IPS-NIHi11 (cell line): ENCODE measurements at places on chromosomes 11 and 22.

GRCh38 chr11:46339816-46340215 is 7.4 kb upstream of the DGKZ start:
- no peak for DNase-seq

- DNase-seq: no peak
Observed at GRCh38 chr22:17412232-17412631, 43.0 kb downstream of the CECR2 start.

GRCh38 chr11:129503646-129504045 is 128.0 kb downstream of the BARX2 start:
- no peak for DNase-seq

GRCh38 chr11:110453684-110454354 is 24.1 kb downstream of the FDX1 start:
- DNase-seq: no peak

- DNase-seq: peak; percentile 57
Observed at GRCh38 chr11:124195189-124195734, 12.1 kb downstream of the OR10D3 start.

DNA sequence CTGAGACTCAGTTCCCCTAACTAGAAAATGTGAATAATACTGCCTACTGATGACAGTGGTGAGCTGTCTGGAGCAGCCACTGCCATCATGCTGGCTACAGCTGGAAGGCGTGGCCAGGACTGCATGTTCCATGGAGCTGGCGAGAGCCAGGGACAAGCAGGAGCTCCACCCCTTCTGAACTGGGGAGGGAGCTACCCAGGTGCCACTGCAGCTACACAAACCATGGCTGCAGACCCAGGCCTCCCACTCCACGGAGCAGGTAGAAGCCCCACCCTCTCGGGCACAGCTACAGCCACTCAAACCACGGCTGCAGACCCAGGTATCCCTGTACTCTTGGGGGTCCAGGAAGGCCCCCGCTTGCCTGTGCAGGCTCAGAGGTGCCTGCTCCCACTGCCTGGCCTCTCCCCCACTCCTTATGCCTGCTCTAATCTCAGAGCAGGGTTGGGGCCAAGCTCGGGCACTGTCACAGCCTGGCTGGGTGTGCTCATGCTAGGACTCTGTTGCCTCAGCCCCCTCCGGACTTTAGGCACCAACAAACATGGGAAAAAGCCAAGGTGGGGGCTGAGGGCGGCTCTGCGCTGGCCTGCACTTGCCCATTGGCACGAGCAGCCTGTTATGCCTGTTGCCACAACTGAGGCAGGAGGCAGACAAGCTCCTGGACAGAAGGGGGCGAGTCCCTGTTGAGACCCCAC is 51.7 kb downstream of the RAB30 start:
- no peak for DNase-seq

GRCh38 chr22:37508431-37508992 is 10.7 kb downstream of the CARD10 start:
- DNase-seq: no peak

DNA sequence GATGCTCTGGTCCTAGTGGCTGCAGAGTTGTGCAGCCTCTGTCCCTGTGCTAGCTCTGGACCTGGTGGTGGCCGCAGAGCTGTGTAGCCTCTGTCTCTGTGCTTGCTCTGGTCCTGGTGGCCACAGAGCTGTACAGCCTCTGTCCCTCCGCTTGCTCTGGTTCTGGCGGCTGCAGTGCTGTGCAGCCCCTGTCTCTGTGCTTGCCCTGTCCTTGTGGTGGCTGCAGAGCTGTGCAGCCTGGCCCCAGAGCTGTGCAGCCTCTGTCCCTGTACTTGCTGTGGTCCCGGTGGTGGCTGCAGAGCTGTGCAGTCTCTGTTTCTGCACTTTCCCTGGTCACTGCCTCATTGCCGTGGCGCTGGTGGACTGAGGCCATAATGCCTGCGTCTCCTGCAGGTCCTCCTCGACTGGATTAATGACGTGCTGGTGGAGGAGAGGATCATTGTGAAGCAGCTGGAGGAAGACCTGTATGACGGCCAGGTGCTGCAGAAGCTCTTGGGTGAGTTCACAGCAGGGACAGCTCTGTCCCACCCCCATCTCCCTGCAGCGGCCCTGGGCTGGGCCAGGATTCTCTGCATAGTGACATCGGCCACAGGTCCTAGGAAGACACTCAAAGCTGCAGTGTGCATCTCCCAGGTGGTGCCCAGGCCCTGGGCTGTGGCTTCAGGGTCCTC is 61.9 kb upstream of the PARVG start:
- DNase-seq: no peak

DNA sequence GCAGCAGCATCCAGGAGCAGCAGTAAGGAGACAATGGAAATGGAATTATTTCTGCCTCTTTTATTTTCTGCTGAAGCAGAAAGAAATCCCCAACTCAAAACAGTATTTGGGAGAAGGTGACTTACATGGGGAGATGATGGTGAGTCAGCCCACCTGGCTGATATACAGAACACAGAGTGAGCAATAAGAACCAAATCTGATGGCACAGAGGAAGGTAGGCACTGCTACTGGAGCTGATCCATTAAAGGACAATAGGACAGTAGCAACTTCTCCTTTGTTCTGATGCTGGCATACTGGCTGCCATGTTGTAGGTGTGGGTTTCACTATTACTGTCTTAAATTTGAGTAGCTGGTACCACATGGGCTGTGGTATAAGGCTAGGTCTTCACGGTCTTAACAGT is 45.2 kb downstream of the CLPB start:
- no peak for DNase-seq

GRCh38 chr11:58028687-58029411 is 1.9 kb upstream of the OR6Q1 start:
- no peak for DNase-seq

DNA sequence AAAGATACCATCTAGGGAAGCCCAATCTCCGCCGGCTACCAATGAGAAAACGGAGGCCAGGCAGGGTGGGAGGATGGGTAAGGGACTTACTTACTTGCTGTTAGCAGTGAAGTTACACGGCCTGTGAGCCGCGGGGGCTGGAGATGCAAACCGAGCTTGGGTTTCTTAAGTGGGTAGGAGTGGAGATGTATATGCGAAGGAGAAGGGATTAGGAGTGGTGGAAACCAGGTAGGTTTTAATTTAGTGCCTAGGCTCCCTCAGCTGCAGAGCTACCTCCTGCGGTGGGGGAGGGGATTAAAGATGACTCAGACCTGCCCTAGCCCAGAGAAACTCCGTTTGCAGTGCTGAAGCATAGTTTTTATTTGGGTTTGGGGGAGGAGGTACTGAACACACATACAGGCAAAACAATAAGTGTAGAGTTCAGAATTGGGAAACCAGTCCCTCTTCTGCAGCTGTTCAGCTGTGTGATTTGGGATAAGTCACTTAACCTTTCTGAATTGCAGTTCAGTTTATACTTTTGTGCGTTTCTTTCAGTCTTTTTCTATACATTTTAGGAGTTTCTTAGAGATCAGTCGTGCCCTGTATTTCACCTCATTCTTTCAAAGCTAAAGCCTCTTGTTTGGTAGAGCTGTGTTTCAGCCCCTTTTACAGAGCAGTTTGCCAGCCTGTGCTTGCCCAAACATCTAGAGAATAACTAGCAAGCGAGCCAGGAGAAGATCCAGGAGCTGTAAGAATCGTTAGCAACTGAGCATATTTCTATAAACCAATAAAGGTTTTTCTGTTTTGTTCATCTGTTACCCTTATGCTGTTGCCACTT is 596 bp upstream of the TNRC6B start:
- DNase-seq: peak; percentile 55

GRCh38 chr11:83153764-83154163 is 3.2 kb upstream of the PCF11 start:
- DNase-seq: no peak

DNA sequence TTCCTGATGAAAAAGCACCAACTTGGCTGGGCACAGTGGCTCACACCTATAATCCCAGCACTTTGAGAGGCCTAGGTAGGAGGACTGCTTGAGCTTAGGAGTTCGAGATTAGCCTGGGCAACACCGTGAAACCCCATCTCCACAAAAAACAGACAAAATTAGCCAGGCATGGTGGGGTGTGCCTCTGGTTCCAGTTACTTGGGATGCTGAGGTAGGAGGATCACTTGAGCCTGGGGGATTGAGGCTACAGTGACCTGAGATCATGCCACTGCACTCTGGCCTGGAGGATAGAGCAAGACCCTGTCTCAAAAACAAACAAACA is 3.0 kb downstream of the HPS4 start:
- DNase-seq: no peak

DNA sequence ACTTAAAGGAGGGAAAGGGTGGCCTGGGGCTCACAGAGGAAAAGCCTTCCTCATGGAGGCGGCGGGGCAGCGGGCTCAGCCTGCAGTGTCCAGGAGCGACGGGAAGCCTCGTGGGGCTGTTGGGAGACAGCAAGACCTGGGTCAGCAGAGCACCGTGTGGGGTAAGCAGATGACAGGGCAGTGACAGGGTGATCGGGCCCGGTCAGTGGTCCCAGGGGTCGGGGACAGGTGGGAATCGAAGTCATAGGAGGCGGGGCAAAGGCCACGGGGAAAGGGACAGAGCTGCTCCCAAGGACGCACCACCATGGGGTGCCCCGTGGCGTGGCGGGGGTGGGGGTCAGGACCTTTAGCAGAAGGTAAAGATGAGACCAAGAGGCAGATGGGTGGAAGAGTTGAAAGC is 49.8 kb downstream of the CDKN1C start:
- no peak for DNase-seq

DNA sequence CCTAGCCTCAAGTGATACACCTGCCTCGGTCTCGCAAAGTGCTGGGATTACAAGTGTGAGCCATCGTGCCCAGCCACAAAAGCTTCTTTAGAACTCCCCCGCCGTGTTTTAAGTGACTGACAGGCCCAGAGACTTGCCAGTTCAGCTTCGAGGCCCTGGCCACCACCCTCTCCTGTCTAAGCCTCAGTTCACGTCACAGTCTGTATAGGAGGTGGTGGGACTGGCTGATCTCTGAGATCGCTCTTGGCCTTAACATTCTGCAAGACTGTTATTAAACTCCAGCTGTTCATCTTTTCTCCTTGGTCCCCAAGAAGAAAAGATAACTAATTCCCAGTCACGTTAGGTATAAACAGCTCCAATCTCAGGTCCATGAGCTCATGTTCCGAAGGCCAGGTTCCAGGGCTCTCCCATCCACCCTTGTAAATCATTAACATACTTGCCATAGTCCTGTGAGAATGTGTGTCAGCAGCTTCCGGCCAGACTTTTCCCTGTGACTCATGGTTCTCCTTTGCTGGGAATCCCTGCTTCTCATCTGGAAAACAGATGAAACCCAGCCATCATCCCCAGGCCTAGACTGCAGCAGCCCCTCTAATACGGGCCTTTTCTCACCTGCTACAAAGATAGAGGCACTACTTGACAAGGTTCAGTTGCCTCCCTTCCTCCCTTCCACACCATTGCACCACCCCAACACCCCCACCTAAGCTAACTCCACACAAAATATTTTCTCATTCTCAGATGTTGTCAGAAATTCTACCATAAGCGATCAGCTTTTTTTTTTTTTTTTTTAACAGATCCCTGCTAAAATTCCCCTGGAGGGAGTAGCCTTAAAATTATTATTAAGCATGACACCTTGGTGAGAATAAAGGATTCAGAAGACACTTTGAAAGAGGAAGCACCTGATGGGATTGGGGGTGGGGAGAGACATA is 5.6 kb upstream of the KIAA0930 start:
- no peak for DNase-seq

GRCh38 chr11:99968336-99968735 is 718.8 kb upstream of the ARHGAP42 start:
- DNase-seq: no peak

DNA sequence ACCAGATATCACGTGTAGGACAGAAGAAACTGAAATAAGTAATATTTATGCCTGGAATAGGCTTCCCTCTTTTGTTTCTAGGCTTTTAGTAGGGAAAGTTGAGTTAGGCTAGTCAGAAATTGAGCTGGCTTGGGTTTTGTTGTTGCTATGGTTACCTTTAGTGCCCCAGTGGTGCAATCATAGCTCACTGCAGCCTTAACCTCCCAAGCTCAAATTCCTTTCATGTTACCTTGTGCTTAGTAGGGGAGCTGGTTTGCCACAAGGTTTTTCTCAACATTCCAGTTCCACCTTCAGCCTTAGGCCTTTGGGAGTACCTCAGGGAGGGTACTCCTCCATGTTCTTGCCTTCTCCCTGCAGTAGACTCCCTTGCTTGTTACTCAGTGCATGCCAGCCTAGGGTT is 69.1 kb upstream of the SUSD2 start:
- DNase-seq: no peak

DNA sequence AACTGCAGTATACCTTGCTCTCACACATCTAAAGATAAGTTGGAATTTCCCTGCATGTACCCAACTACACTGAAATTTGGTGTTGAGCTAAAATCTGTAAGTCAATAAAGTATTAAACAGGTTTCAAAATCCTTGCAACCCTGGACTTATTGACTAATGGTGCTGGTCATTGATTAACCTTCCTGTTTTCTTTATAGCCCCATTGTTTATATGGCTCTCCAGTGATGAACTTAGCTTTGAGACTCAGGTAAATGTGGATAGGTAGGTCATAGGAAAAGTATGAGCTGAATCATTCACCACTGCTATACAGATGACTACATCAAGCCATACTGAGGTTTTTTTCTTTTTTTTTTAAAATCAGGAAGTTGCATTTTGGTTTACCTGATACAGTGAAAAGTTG is 132.7 kb downstream of the FAT3 start:
- no peak for DNase-seq

DNA sequence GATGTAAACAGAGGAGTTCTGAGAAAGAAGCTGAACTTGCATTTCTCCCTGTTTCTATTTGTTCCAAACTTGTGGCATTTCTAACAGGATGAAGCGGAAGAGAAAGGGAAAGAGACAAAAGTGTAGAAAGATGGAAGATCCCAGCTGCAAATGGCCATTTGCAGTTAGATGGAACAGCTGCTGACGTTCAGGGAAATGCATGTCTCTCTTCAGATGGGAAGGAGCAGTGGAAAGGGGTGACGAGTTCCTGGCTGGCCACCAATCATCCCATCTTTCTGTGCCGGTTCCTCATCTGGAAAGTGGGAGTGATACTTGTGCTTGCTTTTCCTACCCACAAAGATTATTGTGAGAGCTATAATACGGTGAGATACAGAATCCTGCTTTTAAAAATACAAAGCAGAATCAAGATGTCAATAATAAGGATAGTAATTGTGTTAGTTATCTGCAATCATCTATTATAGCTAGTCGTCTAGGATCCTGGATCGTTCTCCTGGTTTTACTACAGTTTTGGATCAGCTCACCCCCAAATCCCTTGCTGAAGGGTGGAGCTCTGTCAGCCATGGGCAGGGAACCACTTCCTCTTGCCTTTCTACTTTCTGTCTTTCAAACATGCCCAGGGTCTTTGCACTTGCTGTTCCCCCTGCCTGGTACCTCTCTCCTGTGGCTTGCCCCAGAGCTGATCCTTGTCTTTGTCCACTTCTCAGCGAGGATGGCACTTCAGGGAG is 1.2 kb upstream of the TIMP3 start:
- DNase-seq: no peak
